ENCODE measurements at places on chromosomes 4 and X.

GRCh38 chrX:74535408-74536151 lies 78.8 kb downstream of the RLIM start:
- no peak for DNase-seq

- no peak for DNase-seq
Observed at GRCh38 chr4:54185866-54186265, 43.2 kb upstream of the PDGFRA start.

DNA sequence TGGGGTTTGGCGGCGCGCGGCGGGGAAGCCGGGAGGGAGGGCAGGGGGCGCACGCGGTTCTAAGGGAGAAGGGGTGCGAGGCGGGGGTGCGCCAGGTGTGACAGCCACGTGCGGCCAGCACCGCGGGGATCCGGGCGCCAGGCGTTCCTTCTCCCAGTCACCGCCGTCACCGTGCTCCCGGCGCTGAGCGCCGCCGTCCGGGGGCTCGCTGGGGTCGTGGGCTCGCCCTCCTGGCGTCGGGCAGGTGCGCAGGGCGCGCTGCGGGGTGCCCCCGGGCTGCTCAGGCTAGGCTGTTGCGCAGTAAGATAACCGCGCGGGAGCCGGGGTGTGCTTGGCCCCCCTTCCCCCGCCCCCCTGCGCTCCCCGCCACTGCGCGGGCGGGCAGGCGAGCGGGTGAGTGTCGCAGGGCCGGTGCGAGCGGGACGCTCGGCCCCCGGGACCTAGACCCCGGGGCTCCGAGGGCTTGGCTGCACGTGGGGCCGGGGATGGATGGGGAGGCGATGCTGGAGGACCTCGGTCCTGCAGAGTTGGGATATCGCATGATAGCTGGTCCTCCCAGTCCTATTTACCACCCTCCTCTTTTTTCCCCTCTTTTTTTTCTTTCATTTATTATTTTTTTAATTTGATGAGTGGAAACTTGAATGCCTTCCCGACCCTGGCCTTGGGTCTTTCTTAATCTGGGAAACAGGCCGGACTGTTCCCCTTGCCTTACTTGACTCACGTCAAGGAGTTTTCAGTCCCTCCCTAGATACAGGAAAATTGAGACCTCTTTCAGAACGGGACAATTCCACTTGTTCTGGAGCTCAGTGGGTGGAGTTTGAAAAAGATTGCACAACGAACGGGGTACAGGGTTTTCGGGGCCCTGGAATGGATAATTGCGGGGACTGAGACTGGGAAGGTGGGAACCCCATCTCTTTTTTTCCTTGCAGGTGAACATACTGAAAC lies 797 bp downstream of the TXLNG start:
- DNase-seq: no peak

DNA sequence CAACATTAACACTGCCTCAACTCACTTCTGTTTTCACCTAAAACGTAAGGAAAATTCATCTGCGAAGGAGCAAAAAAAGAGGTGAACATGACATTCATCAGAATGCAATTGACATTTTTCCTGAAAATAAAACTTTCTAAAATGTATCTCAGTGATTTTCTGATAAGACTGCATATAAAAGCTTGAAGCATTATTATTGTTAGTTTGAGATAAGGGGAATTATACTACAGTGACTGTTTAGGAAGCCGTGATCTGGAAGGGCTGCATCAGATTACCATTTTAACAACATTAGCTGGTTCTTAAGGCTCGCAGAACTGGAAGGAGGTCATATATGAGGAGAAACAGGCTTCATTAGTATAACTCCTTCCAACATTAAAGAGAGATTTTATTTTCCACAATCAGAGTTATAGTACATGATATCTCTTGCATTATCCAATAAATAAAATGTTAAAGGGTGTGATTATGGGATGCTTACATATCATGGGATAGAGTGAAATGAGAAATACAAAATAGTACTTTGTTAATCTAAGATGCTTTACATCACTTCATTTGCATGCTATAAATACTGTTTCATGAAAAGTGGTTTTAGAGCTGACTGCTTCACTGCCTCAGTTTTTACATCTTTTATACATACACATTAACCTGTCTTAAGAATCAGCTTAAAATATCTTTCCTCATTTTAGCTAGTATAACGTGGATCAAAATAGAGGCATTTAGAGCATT lies 1820.1 kb upstream of the TENM3 start:
- DNase-seq: no peak

DNA sequence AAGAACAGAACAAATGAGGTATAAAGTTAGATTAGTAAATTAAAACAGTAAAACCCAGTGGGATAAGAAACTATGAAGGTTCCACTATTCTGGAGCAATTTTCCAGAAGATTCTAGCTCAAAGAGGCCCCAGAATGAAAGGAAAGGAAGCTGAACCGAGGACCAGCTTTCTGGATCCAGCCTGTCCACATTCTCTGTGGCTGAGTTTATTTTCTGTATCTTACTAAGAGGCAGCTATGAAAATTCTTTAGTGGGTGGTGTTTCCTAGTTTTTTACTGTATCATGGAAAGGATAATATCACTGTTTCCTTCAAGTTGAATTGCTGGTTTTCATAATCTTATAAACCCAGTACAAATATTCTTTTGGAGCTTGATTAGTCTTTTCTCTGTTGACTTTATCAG lies 11.8 kb downstream of the DAPP1 start:
- no peak for DNase-seq

- DNase-seq: no peak
Observed at GRCh38 chrX:67692246-67692645, 148.4 kb downstream of the AR start.
